ENCODE measurements at places on chromosomes 16 and 17.

DNA sequence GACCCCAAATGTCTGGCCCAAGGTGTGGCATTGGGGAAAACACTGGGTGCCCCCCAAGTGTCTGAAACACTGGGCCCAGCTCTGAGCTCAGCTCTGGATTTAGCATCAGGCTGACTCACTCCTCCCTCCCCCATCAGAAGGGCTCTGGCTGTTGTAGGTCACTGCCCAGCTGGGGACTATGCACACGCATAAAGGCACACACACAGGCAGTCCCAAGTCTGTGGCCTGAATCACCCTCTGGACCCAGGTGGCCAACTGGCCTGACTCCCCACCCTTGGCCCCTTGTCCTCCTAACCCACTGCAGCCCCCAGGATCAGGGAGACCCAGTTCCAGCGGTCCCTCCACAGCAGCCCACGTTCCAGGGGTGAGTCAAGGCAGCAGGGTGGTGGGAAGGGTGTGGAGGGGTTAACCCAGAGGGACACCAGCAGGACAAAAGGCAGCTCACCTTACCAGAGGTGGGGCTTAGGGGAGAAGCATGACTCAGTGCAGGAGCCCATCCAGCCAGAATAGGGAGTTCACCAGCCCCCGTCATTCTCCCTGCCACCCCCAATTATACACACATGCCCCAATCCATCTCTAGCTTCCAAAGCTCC, 47.0 kb downstream of the MYO18A start:
- peak; percentile 84 for DNase-seq

DNA sequence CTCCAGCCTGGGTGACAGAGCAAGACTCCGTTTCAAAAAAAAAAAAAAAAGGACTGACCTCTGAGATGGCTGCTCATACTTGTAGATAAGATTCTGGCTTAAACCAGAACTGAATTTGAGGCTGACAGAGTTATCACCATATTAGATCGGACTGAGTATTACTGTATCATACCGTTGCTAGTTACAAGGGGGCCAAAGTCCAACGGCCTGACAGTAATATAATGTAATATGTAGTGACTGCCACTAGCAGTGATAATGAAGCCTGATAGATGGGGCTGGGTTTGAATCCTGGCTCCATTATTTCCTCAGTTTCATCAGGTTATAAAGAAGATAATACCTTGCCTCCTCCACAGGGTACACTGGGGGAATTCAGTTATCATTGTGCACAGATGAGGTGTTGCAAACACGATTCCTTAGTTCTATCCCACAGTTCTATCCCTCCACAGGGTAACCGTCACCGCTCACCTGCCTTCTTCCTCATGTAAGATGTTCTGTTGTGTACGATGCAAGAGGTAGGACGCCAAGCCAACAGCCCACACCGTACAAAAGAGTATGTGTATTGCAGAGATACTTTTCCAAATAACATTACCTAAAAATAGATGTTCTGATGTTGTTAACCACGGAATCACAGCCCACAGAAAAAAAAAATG, 5.2 kb downstream of the TMEM220 start:
- DNase-seq: no peak

GRCh38 chr16:71771571-71771970, 37.1 kb downstream of the AP1G1 start:
- DNase-seq: no peak

GRCh38 chr16:68235108-68235886, 630 bp downstream of the ESRP2 start:
- DNase-seq: no peak

GRCh38 chr17:76830987-76831715, 37.1 kb upstream of the MGAT5B start:
- no peak for DNase-seq

DNA sequence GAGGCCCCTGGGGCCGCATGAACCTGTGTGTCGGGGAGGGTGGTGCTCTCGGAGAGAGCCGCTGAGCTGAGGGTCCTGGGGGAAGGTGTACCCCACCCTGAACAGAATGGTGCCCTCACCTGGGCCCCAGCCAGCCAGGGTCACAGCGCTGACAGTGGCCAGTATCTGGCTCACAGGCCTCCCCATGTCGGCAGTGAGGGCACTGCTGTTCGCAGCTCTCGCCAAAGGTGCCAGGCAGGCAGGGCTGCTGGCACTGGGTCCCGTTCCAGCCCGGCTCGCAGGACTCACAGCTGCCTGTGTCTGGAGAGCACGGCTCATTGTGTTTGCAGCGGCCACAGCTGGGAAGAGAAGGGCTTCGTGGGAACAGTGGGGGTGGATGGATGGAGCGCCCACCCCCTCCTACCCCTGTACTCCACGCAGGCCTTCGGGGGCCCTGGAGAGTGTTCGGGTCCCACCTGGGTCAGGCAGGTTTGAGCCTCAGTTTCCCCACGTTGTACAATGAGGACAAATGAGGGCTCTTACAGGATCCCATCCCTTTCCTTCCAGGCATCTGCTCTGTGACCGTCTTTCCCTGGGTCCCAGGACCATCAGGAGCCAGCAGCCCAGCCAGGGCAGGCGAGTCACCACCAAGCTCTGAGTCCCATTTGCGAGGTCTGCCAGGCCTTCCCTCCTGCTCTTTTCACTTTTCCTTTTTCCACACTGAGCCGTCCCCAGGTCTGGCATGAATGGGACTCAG, 5.0 kb downstream of the SCARF1 start:
- DNase-seq: peak; percentile 28

DNA sequence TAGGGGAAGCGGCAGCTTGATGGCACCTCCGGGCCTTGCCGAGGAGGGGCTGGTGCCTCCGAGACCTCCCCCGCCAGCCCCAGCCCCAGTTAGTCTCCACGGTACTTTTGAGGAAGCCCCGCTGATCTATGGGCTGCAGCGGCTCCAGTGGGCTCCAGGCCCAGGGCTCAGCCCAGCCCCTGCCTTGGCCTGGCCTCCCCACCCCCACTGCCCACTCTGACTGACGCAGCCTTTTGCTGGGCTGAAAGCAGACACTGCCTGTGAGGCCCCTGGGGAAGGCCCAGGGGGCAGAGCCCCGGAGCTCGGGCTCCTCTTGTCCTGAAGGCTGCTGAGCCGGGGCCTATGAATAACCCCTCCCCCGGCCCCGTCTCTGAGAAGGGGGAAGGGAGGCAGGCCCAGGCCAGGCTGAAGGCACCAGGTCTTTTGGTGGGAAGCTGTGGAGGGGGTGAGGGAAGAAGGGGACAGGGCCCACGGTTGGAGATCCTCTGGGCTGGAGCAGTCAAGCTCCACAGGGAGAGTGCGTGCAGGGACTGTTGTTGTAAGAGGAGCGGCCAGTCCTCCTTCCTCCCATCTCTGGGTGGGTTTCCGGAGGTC, 7.5 kb upstream of the SMTNL2 start:
- DNase-seq: no peak

GRCh38 chr17:44502598-44503146, 534 bp downstream of the GPATCH8 start:
- DNase-seq: no peak

GRCh38 chr16:54417384-54417783, 130.8 kb upstream of the IRX3 start:
- no peak for DNase-seq

DNA sequence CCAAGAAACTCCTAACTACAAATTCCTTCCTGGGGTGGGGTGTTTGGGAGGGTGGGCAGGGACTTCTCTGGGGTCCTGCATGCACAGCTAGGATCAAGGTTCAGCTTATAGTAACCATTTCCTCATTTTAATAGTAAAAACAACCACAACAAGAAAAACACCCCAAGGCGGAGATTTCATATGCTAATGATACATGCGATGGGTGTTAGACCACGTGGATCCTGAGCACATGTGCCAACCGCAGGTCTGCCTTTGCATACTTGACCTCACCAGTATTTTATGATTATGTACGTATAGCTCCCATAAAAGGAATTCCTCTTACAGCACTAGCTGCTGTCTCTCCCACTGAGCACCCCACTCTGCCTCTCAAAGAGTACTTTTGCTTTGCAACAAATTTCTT, 1.9 kb downstream of the KRTAP4-11 start:
- no peak for DNase-seq

DNA sequence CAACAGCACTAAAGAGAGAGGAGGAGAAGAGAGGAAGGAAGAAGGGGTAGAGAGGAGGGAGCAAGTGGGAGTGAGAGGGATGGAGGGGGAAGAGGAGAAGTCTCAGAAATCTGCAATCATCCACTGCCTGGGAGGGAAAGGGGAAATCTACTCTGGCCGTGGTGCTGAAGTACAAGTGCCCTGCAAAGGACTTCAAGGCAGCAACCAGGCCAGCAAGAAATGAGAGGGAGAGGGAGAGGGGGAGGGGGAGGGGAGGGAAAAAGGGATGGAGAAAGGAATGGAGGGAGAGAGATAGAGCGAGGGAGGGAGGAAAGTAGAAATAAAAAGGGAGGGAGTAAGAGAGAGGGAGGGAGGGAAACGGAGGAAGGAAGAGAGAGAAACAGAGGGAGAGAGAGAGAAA, 130.8 kb upstream of the EEF2KMT start:
- no peak for DNase-seq

- peak; percentile 51 for DNase-seq
Measured at GRCh38 chr16:24430954-24431760, 108.2 kb upstream of the RBBP6 start.

GRCh38 chr17:72039490-72039889, 81.3 kb upstream of the SOX9 start:
- DNase-seq: no peak
